Pulmonary artery endothelial cell (primary cell): ENCODE measurements at places on chromosomes 7 and 10.

GRCh38 chr10:119860866-119861607 lies 11.6 kb downstream of the MCMBP start:
- DNase-seq, result no peak

DNA sequence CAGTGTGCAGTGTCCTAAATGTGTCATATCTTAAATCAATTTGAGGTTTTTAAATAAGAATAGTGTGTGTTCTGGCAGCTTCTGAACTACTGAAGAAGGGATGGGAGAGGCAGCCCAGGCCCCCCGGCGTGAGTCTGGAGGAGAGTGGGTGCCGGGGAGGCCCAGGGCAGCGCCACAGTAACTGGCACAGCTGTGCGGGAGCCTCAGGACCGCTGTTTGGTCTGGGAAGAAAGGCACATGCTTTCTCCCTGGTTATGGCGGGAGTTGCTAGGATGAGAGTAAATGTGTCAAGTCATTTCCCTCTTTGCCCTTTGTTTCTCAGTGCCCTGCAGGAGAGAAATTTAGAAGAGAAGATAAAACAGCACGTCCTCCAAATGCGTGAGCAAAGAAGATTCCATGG lies 31.9 kb upstream of the PWWP2B start:
- no peak for DNase-seq

GRCh38 chr7:121873289-121874194 lies 581 bp downstream of the PTPRZ1 start:
- DNase-seq, result no peak

- no peak for DNase-seq
Measured at GRCh38 chr10:84026821-84027257, 112.5 kb upstream of the GHITM start.

- DNase-seq, result no peak
Measured at GRCh38 chr10:52488606-52489485, 174.8 kb downstream of the DKK1 start.

GRCh38 chr10:51706225-51706624 lies 6.8 kb upstream of the CSTF2T start:
- no peak for DNase-seq

DNA sequence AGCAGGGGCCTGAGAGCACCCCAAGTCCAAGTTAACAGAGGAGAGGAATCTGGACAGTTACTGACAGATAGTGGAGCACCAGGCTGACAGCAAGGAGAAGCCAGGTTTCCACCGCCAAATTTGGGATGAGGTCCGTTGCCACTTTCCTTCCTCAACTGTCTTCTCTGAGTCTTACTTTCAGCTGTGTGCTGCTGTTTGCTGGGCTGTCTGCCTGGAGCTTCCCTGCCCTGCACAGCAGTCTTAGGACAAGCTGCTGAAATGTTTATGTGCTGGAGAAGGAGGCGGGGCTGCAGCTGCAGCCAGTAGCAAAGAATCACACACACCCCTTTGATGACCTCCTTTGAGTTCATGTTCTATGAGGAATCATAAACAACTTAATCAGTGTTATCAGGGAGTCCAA lies 17.4 kb upstream of the CYP3A7 start:
- no peak for DNase-seq

- no peak for DNase-seq
Measured at GRCh38 chr10:114262496-114262895, 23.4 kb downstream of the VWA2 start.

DNA sequence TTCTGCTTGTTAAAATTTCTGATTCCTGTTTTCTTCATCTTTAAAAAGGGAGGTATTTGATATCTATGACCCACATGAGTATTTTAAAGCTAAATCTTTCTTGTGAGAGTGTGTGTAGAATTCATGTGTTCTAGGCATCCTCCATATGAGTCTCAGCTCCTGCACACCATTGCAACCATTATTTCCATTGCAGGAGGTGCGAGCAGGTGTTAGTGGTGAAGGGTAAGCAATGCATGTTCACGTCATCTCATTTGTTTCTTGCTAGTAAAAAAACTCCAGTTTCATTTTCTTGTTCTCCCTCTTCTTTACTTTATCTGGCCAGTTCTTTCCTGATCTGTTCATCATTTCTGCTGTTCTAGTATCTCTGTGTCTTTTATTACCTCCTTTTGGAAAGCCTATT lies 100.5 kb downstream of the ADRA2A start:
- no peak for DNase-seq

- DNase-seq, result no peak
Measured at GRCh38 chr10:11448190-11448544, 163.3 kb downstream of the USP6NL start.

DNA sequence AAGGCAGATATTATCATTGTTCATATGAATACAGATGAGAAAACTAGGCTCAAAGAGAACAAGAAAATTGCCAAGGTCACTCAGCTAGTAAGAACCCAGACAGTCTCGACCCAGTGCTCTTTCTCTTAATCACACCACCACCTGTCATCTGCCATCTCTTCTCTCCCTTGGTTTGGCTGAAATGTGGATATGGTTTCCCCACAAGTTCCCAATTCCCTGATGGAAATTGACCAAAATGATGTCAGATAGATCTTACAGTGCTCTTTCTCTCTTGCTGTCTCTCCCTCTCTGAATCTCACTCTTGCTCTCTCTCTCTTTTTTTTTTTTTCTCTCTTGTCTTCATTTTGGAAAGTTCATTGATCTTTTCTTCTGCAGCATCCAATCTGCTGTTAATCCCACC lies 9.1 kb downstream of the C10orf90 start:
- DNase-seq, result no peak

DNA sequence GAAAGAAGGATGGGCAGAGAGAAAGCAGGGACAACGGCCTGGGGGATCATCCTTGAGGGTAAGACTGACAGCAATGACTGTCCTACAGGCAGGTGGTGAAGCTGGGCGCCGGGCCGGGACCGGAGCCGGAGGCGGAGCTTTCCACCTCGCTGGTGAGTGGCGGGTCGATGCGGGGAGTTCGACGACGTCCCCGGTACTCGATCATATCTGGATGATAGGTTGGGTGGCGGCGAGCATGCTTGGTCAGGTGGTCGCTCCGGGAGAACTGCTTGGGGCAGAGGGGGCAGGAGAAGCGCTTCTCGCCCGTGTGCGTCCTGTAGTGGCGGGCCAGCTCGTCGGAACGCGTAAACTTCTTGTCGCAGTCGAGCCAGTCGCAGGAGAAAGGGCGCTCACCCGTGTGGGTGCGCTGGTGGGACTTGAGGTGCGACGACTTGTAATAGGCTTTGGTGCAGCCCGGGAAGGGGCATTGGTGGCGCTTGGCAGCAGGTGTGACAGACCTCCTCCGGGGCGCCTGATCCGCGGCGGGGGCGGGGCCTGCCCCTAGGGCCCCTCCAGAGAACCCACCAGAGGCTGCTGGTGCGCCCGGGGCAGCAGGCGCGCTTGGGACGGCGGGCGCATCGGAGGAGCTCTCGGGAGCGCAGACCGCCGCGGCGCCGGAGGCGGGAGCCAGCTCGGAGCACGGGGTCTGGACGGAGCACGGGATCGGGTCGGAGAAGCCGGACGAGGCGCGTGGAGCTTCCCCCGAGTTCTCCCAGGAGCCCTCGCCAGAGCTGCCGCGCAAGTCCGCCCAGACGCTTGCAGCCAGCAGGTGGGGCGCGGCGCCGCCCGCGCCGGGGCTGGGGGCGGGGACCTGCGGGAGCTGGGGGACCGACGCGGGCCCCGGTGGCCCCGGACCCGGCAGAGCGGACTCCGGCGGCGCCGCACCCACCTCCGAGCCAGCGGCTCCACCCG lies 752 bp downstream of the KLF14 start:
- DNase-seq, result no peak

DNA sequence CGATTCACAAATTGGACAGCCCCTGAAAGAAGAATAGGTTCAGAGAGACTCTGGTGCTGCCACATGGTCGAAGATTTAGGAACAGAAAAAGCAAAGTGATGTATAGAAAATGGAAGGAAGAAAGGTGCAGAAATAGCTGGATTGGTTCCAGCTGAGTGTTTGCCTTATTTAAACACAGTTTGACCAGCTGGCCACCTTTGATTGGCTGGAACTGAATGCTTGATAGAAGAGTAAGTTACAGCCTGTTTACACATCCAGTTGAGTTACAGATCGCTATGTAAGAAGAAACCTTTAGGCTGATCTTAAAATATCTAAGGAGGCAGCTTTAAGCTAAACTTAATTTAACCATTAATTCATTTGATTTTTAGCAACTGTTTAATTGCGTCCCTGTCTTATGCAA lies 40.3 kb upstream of the KAT6B start:
- no peak for DNase-seq

DNA sequence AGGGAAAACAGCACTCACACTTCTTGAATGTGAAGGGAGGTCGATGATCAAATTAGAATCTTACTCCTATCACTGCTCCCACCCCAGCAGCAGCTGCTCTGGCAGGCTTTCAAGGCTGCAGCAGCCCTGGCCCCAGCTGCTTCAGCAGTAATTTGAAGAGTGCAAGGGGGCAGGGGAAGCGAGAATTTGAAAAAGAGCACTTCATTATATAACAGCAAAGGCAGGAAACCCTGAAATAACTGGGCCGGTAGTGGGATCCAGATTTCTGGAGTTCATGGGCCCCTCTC lies 44.9 kb downstream of the MYPN start:
- no peak for DNase-seq

DNA sequence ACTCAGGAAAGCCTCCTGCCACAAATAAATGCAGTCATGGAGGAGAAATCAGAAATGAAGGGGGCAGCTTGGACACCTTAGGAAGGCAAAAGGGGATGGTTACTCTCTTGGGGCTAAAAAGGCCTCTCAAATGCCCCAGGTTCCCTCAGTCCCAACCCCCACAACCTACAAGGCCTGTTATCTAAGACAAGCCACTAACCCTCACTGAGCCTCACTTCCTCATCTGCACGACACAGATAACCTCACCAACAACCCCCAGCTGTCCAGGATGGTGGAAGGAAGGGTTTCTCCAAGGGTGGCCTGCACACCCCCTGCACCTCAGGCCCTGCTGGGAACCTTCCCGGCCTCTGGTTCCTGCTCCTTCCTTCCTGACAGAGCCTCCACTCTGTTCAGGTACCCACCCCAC lies 29.2 kb downstream of the SORBS1 start:
- no peak for DNase-seq

- no peak for DNase-seq
Measured at GRCh38 chr10:15416034-15416433, 44.9 kb upstream of the FAM171A1 start.

DNA sequence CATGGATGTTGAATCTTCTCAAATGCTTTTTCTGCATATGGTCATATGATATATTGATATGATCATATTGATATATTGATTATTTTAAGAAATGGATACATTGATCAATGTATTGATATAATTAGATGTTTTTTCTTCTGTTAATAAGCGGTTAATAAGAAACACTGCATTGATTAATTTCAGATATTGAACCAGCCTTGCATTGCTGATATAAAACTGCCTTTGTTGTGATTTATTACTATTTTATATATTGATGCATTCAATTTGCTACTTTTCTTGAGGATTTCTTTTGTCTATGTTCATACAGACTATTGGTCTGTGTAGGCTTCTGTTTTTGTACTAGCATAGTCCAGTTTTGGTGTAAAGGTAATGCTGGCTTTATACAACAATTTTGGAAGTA lies 79.7 kb upstream of the ELN start:
- no peak for DNase-seq

DNA sequence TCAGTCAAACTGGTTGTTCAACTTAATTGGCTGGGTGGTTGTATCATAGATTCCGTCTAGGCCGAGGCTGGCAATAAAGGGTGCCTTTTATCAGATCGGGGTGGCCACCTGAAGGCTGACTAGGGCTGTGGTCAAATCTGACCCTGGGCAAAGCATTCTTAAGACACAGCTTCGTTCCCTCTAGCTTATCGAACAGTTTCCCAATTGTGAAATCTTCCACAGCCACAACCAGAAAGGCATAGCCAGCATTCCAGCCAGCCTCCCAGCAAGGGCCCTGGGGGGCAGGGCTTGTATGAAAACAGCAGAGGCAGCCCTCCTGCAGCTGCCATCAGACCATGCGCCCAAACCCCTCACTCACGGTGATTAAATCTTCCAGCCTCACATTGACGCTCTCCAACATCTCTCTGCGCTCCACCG lies 42.5 kb upstream of the TMEM213 start:
- no peak for DNase-seq

DNA sequence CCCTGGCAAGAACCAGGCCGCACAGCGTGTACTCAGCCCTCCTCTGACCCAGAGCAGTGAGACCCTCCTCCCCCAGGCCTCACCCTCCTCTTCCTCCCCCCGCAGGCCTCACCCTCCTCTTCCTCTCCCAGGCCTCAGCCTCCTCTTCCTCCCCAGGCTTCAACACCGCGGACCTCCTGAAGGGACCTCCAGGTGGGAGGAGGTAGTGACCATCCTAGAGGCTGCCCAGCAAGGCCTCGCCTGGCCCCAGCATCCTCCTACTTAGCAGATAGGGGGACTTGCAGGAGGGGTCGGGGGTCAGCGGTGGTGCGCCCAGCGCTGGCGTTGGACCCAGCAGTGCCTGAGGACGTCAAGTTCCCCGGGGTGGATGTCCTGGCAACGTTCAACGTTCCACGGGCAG lies 270.8 kb downstream of the ELFN1 start:
- no peak for DNase-seq

GRCh38 chr7:7569615-7570014 lies 2.9 kb downstream of the MIOS start:
- no peak for DNase-seq

DNA sequence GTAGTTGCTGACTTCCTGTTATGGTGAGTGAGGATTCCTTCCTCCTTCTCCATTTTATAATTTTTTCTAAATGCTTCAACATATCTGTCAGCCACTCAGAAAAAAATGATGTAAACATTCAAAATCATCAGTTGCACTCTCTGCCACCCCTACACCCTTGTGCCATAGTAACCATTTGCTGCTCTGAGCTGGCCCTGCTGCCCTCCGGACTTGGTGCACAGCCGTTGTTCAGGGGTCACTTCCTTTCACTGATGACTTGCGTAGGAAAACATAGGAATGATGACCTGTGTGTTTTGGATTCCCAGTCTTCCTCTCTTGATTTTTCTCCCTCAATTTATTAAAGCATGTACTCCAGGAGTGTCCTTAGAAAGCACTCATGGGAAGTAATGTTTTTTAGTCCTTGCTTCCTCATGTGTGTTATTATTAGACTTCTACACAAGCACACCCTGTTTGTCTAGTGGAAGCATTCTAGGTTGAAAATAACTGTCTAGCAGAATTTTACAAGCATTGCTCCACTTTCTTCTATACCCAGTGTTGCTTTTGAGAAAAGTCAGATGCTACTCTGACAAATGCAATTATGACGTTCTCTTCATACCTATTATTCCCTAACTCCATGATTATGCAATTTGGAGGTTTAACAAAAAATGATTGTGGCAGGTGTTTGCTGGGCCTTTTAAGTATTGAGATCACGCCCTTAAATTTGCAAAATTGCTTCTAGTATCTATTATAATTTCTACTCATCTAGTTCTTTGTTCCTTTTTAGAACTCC lies 62.6 kb upstream of the MTPN start:
- DNase-seq, result no peak
